ENCODE measurements at places on chromosomes 6 and 20. TPM values are rescaled to one million over a fixed set of nuclear protein-coding genes. Genes with fewer than 3 reads are reported as not detected.

The TOP1 gene
- total RNA-seq, result 63.3 TPM

The TMEM170B gene
- 2.6 TPM for total RNA-seq

The MAFB gene
- total RNA-seq, result 0.61 TPM

The DBNDD2 gene
- 2.6 TPM for total RNA-seq

The OR2H1 gene
- not detected for total RNA-seq

The ZSCAN12 gene
- 12.8 TPM for total RNA-seq

The MYT1 gene
- total RNA-seq, result 1.2 TPM

The COX7A2 gene
- total RNA-seq, result 301 TPM

The OSTM1 gene
- total RNA-seq, result 17.6 TPM

The CRISP2 gene
- not detected for total RNA-seq

The DEFB116 gene
- not detected for total RNA-seq

The C6orf58 gene
- total RNA-seq, result not detected

The TNXB gene
- 12.4 TPM for total RNA-seq
